Fibroblast of villous mesenchyme (primary cell): ENCODE measurements at places on chromosomes 7 and 10. TPM values are rescaled to one million over a fixed set of nuclear protein-coding genes. Genes with fewer than 3 reads are reported as not detected.

CDK1 gene
- total RNA-seq: 20.0 and 49.2 TPM in 2 replicates

SLC35G1 gene
- 3.5 and 5.2 TPM in 2 replicates for total RNA-seq

PLEKHS1 gene
- under 0.01 TPM in 1 of 2 replicates, not detected in the other for total RNA-seq

DYDC2 gene
- total RNA-seq: under 0.01 TPM in 1 of 2 replicates, not detected in the other

GATA3 gene
- total RNA-seq: not detected in 2 replicates

TAS2R5 gene
- total RNA-seq: 0.32 and 0.86 TPM in 2 replicates

H2BK1 gene
- total RNA-seq: not detected in 2 replicates

MACC1 gene
- under 0.01 TPM in 2 replicates for total RNA-seq

OR2A7 gene
- total RNA-seq: under 0.01 and 0.32 TPM in 2 replicates

TSPAN15 gene
- 5.5 and 6.0 TPM in 2 replicates for total RNA-seq

TAS2R3 gene
- total RNA-seq: 1.3 and 1.7 TPM in 2 replicates

MEOX2 gene
- total RNA-seq: not detected in 2 replicates

ZNF239 gene
- total RNA-seq: 4.2 and 6.5 TPM in 2 replicates

NCF1 gene
- under 0.01 TPM in 1 of 2 replicates, not detected in the other for total RNA-seq

OPN1SW gene
- total RNA-seq: not detected in 2 replicates

EPO gene
- total RNA-seq: not detected in 2 replicates

OR2A1 gene
- under 0.01 TPM in 2 replicates for total RNA-seq

FBXW4 gene
- 31.6 and 41.9 TPM in 2 replicates for total RNA-seq

PDE1C gene
- total RNA-seq: 4.7 and 6.8 TPM in 2 replicates

AMPH gene
- 0.86 and 0.97 TPM in 2 replicates for total RNA-seq

UNC5B gene
- total RNA-seq: 9.9 and 37.0 TPM in 2 replicates

PPP1R3C gene
- 57.0 and 109 TPM in 2 replicates for total RNA-seq

SLC26A5 gene
- total RNA-seq: not detected in 2 replicates

CNNM1 gene
- 3.5 and 5.8 TPM in 2 replicates for total RNA-seq

NKX1-2 gene
- not detected in 2 replicates for total RNA-seq

KCP gene
- under 0.01 TPM in 1 of 2 replicates, not detected in the other for total RNA-seq

CRTAC1 gene
- not detected in 2 replicates for total RNA-seq
